ENCODE measurements at places on chromosomes 1 and 21. TPM values are rescaled to one million over a fixed set of nuclear protein-coding genes. Genes with fewer than 3 reads are reported as not detected.
A peak's percentile ranks its signal among the peaks of the same experiment; 100 is the strongest.

GRCh38 chr1:94250341-94250740 is 13.0 kb upstream of the ARHGAP29 start:
- H3K27ac ChIP-seq, result no peak overlapping the region
- no peak overlapping the region for H3K4me3 ChIP-seq
- H3K36me3 ChIP-seq, result no peaks in the 10 kb centered on the region
- H3K27me3 ChIP-seq, result peaks cover 45% of the 10 kb centered on the region

DNA sequence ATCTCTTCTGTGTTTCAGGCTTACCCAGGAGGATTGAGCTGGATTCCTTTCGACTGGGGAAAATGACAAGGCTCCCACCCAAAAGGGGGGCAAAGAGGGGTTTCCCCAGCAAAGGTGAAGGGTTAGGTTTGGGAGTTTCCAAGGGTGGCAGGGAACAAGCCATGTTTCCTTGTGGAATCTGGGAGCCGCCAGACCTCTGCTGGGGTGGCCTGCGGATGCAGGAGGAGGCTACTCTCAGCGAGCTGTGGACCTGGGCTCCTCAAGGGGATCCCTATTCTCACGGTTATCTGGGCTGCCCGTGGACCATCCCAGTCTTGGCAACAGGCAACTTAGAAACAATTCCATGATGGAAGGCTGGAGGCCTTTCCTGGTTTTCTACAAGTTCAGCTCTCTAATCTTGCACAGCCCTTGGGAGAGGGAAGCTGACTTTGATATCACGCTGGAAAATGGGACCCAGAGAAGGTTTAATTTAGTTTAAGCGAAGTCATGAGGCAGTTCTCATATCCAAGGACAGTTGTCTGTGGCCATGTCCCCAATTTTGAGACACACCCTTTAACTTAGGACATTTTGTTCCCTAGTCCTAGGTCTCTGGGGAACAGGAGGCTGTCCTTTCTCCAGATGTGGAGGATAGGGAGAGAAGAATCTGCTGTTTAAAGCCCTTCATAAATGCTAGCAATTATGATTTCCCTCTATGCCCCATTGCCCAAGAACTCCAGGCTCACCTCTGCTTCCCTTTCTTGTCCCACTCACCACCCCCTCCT is 24.7 kb upstream of the STUM start:
- no peaks in the 10 kb centered on the region for H3K4me1 ChIP-seq
- peaks cover 4% of the 10 kb centered on the region for H3K27me3 ChIP-seq
- H3K36me3 ChIP-seq, result no peaks in the 10 kb centered on the region
- no peak overlapping the region for H3K27ac ChIP-seq
- H3K4me3 ChIP-seq, result no peak overlapping the region
- DNase-seq, result no peak

DNA sequence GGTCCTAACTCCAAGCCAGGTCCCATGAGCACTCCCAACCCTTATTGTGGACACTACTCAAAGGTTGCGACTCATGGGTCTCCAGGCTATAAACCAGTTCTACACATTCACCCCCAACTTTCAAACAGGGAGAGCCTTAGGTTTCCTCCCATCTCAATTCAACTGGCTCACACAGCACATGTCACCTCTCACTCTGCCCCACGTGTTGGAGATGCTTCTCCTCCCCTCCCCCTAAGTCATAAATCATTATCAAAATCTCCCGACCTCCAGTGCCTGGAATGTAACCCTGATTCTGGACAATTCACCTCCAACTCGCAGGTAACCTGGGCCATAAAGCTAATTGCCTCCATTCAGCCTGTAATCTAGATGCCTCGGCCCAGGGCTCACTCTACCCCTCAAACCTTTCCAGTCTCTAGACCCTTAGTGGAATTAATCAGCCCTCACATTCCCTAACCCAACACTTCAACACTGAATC is 595 bp downstream of the AK2 start:
- peak overlapping the region; percentile 97 for H3K4me3 ChIP-seq
- H3K4me1 ChIP-seq, result peaks cover 54% of the 10 kb centered on the region
- peaks cover 34% of the 10 kb centered on the region for H3K36me3 ChIP-seq
- no peaks in the 10 kb centered on the region for H3K27me3 ChIP-seq
- DNase-seq, result no peak

DNA sequence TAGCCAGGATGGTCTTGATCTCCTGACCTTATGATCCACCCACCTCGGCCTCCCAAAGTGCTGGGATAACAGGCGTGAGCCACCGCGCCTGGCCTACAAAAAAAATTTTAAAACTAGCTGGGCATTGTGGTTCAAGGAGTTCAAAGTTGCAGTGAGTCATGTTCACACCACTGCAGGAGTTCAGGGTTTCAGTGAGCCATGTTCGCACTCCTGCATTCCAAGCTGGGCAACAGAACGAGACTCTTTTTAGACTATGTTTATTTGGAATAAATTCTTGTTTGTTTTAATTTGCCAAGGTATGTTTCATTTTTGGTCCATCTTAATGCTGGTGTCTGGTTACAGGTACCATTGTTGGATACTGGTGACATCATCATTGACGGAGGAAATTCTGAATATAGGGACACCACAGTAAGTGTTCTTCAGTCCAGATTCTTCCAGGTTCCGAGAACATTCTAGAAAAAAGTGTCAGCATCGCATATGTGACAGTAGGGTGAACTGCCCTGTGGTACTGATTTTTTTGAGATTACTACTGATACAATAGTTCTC is 3.9 kb downstream of the PGD start:
- no peak overlapping the region for H3K27ac ChIP-seq
- H3K4me1 ChIP-seq, result peaks cover 19% of the 10 kb centered on the region
- H3K36me3 ChIP-seq, result peaks cover 60% of the 10 kb centered on the region
- no peak for DNase-seq
- no peak overlapping the region for H3K4me3 ChIP-seq
- no peaks in the 10 kb centered on the region for H3K27me3 ChIP-seq

GRCh38 chr1:53847980-53848379 is 9.9 kb upstream of the NDC1 start:
- peaks cover 26% of the 10 kb centered on the region for H3K36me3 ChIP-seq
- no peak overlapping the region for H3K27ac ChIP-seq
- no peaks in the 10 kb centered on the region for H3K4me1 ChIP-seq

- H3K27ac ChIP-seq, result no peak overlapping the region
- H3K27me3 ChIP-seq, result peaks cover 4% of the 10 kb centered on the region
- DNase-seq, result no peak
- peaks cover 8% of the 10 kb centered on the region for H3K4me1 ChIP-seq
Measured at GRCh38 chr1:48680411-48681035, 96.2 kb downstream of the BEND5 start.

DNA sequence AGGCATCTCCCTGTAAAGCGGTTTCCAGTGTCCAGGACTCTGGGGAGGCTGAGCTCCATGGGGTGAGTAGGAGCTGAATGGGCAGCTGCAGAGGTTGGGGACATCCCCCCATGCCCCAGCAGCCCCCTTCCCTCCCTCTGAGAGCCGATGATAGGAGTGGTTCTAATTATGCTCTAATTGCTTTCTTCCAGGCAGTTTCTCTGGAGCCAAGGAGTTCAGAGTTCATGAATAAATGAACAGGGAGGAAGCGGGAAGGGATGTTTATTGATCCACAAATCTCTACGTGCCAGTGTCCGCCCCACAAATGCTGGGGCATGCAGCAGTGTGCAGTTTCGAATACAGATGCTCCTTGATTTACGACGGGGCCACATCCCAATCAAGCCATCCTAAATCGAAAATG is 15.6 kb downstream of the NKAIN1 start:
- peaks cover 3% of the 10 kb centered on the region for H3K27me3 ChIP-seq
- no peak overlapping the region for H3K27ac ChIP-seq
- DNase-seq, result no peak
- H3K4me3 ChIP-seq, result no peak overlapping the region
- no peaks in the 10 kb centered on the region for H3K4me1 ChIP-seq

DNA sequence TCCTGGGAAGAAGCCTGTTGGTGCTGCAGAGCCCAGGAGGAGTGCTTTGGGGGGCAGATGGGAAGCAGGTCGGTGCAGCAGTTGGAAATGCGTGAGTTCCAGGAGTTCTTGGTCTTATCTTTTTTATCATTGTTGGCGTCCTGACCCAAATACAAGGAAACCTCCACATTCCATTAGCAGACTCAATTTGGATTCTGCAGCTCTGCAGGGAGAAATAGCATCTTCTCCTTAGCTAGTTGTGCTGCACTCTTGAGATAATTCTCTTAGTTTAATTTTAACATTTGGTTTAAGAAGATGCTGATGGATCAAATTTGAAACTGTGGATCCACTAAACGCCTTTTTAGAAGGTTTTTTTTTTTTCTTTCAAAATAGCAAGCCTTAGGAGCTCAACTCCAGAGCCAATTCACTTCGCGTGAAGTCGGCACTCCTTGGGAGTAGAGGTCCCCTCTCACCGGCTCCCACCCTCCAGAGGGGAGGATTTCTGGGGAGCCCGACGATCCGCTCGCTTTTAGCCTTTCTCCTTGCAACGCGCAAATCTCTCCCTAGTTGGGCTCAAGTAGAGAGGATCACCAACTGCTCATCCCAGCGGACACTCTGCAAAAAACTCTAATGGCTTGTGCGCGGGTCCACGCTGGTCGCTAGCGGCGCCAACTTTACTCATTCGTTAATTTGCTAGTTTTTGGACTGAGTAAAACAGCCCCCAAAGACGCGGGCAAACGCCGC is 1.3 kb downstream of the PLD5 start:
- no peaks in the 10 kb centered on the region for H3K36me3 ChIP-seq
- DNase-seq, result no peak
- no peak overlapping the region for H3K27ac ChIP-seq
- H3K4me1 ChIP-seq, result peaks cover 20% of the 10 kb centered on the region

GRCh38 chr1:193960040-193960439 is 773.6 kb upstream of the B3GALT2 start:
- no peak overlapping the region for H3K4me3 ChIP-seq
- no peak overlapping the region for H3K27ac ChIP-seq
- no peaks in the 10 kb centered on the region for H3K27me3 ChIP-seq
- no peaks in the 10 kb centered on the region for H3K36me3 ChIP-seq
- DNase-seq, result no peak
- no peaks in the 10 kb centered on the region for H3K4me1 ChIP-seq

DNA sequence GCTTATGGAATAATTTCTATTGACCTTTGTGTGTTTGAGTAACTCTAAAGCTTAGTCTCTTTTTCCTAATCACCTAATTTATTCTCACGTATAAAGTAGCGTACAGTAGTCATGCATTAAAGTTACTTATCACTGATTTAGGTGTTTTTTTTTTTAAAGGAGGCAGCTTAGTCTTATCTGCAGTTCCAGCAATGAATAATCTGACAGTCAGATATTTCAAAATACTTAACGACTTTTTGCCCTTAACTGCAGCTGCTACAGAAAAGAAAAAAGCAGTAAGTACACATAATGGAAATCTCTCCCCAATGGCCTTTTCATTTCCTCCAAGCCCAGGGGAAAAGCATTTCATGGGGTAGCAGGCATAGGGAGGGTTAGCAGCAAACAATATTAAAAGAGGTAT is 54.6 kb downstream of the SLC35F3 start:
- no peaks in the 10 kb centered on the region for H3K27me3 ChIP-seq
- no peak overlapping the region for H3K27ac ChIP-seq
- H3K36me3 ChIP-seq, result no peaks in the 10 kb centered on the region
- no peak overlapping the region for H3K4me3 ChIP-seq

DNA sequence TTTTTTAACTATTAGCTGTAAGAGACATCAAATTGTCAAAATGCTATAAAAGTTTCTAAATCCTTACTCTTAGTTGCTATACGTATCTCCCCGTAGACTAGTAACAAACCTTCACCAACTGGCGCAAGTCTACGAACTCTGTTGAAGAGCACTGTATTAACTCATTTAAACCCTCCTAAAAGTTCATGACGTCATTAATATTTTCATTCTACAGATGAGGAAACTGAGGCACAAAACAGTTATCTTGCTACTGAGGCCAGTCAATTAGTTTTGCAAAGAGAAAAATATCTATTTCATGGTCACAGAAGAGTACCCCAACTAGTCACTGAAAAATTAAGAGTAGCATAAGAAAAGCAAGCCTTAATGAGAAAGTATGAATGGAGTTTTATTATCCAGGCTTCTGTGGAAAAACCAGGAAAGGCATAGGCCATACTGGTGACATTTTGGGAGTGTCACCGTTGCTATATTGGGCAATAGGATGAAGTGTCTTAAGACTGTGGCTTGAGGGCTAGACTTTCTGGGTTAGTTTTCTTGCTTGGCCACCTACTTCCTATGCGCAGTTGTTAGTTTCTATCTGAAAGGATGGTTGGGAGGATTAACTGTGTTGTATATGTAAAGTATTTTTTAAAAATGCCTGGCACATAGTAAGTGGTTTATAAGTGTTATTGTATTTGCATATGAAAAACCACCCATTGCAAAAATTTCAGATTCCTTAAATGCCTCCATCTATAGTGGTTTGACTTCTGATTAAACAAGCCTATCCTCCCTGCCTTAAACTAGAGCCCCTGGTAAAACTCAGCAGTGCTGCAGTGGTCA is 52.4 kb upstream of the SYT14 start:
- no peak overlapping the region for H3K4me3 ChIP-seq
- H3K4me1 ChIP-seq, result no peaks in the 10 kb centered on the region
- H3K36me3 ChIP-seq, result no peaks in the 10 kb centered on the region
- no peak for DNase-seq

DNA sequence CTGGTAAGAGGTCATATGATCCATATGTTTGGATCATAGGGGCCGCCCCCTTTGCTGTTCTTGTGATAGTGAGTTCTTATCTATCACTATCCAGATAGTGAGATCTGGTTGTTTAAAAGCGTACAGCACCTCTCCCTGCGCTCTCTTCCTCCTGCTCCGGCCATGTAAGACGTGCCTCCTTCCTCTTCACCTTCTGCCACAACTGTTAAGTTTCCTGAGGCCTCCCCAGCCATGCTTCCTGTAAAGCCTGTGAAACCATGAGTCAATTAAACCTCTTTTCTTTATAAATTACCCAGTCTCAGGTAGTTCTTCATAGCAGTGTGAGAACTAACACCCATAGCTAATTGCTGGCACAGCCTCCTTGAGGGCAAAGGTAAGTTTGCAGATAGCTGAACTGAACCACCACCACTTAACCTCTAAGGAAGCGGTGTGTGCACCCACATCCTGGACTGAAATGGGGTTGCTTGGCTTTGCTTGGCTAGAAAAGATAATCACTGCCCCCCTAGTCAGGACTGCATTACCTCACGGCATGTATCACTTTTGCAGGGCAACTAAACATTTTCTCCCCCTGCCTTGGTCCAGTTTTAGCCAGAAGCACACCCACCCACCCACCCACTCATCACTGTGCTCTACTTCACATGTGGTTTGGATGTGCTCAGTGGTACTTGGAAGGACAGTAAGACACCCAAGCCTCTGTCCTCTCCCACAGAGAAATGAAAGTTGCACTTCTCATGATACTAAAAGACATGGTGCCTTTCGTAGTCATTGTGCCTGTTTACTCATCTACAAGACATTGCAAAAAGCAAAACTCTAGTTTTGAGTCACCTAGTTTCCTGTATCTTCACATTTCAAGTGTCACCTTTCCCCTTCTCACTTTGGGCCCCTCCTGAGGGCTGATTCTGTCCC is 23.1 kb upstream of the PTAFR start:
- H3K27ac ChIP-seq, result peak overlapping the region; percentile 80
- peaks cover 64% of the 10 kb centered on the region for H3K36me3 ChIP-seq
- no peak overlapping the region for H3K4me3 ChIP-seq
- no peak for DNase-seq
- H3K27me3 ChIP-seq, result no peaks in the 10 kb centered on the region

The MRAP gene
- not detected for total RNA-seq

The GNAT2 gene
- 0.71 TPM for total RNA-seq

The PHACTR4 gene
- total RNA-seq, result 27.2 TPM

The SIK1 gene
- 20.2 TPM for total RNA-seq

The MAP3K21 gene
- 1.5 TPM for total RNA-seq

The MYOCOS gene
- total RNA-seq, result 0.27 TPM
